ENCODE measurements at places on chromosomes 5 and 9.

- peaks cover 3% of the 10 kb centered on the region for H3K4me1 ChIP-seq
- H3K4me3 ChIP-seq, result peak overlapping the region; percentile 54
- DNase-seq, result no peak
- no peaks in the 10 kb centered on the region for H3K36me3 ChIP-seq
Measured at GRCh38 chr5:10562201-10563109, 1.4 kb upstream of the ANKRD33B start.

DNA sequence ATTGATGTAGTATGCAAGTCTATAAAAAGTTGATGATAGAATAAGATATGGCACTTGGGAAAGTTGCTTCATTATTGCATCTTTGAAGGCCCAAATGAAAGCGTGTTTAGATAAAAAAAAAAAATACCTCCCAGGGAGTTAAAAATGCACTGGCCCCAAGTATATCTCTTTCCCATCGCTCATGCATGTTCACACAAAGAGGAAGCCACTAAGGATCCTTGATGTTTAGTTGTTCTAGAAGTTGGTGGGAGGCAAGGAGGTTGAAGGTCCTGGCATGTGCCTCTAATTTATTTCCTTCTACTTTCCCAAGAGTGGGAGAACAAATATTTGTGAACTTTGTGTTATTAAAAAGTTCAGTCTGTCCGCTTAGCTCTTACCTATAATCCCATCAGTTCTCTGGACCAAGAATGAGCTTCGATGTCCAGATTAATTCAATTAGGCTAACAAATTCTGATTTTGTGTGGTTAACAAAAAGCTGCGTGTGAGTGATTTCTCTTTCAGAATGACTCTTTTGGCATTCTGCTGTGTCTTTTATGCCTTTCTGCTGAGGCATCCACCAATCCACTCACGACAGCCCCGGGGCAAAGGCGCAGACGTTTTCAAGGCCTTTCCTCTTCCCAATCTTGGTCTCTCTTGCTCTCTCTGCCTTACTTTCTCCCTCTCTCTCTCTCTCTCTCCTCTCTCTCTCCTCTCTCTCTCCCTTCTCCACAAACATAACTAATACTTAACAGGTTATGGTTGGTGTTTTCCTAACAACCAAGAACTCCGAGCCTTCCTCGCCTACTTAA lies 135.1 kb upstream of the ERCC6L2 start:
- H3K27ac ChIP-seq, result no peak overlapping the region
- 0 out of 2 replicates have a peak, but pooled peaks cover 2% of the 10 kb centered on the region for H3K4me1 ChIP-seq
- DNase-seq, result no peak
- no peaks in the 10 kb centered on the region for H3K27me3 ChIP-seq

- H3K4me3 ChIP-seq, result no peak overlapping the region
- H3K36me3 ChIP-seq, result no peaks in the 10 kb centered on the region
- no peak for DNase-seq
- H3K27ac ChIP-seq, result no peak overlapping the region
- no peaks in the 10 kb centered on the region for H3K27me3 ChIP-seq
- H3K4me1 ChIP-seq, result no peaks in the 10 kb centered on the region
Measured at GRCh38 chr5:104126980-104127379, 564.4 kb upstream of the NUDT12 start.

GRCh38 chr5:115561176-115561575 lies 16.6 kb upstream of the FEM1C start:
- no peak overlapping the region for H3K4me3 ChIP-seq
- no peaks in the 10 kb centered on the region for H3K36me3 ChIP-seq
- no peak for DNase-seq
- H3K27ac ChIP-seq, result no peak overlapping the region

DNA sequence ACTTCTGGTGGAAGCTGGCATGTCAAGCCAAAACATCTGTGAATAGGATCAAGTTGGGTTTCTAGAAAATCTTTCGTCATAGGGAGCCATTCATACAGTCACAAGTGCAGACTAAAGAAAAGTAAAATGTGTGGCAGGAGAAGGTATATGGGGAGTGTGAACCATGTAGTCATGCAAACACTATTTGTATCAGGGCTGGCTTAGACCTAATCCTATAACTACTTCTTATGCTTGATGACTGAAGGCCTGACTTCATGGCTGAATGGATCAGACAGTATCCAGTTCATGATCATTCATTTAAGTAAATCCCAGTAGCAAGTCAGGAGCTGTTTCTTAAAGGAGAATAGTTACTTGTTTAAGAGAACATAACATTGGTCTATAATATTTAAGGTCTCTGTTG lies 63.8 kb upstream of the DAPK1 start:
- H3K27ac ChIP-seq, result no peak overlapping the region
- peaks cover 8% of the 10 kb centered on the region for H3K4me1 ChIP-seq
- H3K27me3 ChIP-seq, result no peaks in the 10 kb centered on the region
- no peak overlapping the region for H3K4me3 ChIP-seq
- no peak for DNase-seq

DNA sequence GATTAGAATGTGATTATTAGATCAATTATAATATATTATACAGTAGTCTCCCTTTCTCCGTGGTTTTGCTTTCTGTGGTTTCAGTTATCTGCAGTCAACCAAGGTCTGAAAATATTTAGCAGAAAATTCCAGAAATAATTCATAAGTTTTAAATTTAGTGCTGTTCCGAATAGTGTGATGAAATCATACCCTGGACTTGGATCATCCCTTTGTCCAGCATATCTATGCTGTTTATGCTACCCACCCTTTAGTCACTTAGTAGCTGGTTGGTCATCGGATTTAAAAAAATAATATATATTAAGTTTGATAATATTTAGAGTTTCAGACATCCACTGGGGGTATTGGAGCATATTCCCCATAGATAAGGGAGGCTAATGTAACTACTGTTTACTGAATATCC lies 19.6 kb downstream of the RMI1 start:
- no peak overlapping the region for H3K27ac ChIP-seq
- no peak overlapping the region for H3K4me3 ChIP-seq
- no peaks in the 10 kb centered on the region for H3K4me1 ChIP-seq
- H3K36me3 ChIP-seq, result peaks cover 3% of the 10 kb centered on the region
- no peak for DNase-seq

DNA sequence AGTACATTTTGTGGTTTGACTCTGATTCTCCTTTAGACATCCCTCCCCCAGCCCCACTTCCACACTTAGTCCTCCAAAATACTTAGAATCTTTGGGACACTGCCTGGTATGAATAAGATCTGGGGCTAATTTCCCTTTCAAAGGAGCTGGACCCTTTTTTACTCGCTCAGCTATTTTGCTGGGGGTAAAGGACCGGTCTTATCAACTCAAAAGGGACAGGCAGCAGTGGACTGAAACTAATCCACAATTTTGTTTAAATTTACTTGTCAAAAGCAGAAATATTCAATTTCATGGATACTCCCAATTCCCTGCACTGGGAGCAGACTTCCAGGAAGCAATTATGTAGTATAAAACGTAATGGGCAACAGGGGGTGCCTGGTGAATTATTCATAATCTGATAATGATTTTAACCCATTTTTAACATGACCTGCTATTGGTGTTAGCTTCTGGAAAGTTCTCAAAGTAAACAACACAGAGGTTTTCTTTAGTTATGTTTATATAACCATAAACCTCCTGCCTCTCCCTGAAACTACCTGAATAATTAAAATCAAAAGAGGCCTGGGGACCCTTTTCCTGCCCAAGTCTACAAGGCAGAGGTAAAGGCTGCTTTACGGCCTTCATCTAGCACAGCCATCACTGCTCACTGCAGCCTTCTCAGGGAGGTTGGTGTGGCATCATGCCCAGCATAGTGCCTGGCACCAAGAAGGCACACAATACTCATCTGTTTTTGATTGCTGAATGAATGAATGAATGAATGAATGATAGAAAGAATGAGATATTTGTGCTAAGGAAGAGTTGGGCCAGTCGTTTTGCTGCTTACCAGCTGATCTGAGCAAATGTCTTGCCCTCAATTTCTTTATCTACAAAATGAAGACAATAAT lies 44.2 kb upstream of the GNPDA1 start:
- no peaks in the 10 kb centered on the region for H3K36me3 ChIP-seq
- DNase-seq, result no peak
- peaks cover 6% of the 10 kb centered on the region for H3K4me1 ChIP-seq
- no peak overlapping the region for H3K4me3 ChIP-seq
- no peak overlapping the region for H3K27ac ChIP-seq

Data from H9 (cell line).